Spleen (tissue), 13 donors: ENCODE measurements at places on chromosomes 2 and 18.

DNA sequence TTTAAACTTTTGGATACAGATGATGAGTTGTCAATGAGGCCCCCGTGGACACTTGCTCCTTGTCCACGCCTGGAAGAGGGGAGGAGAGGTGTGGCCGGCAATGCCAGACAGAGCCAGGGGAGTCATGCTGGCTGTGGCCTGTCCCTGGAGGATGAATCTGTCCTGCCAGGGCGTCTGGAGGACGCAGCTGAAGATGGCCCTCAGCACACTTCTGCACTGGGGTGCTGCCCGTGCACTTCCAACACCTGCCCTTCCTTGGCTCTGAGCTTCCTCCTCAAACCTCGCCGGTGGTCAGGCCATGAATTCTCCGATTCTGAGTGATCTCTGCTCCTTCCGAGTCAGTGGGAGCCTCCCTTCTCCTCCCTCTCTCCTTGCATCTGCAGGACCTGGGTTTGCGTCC lies 56.4 kb downstream of the KCNF1 start:
- peak; percentile 51 for DNase-seq

DNA sequence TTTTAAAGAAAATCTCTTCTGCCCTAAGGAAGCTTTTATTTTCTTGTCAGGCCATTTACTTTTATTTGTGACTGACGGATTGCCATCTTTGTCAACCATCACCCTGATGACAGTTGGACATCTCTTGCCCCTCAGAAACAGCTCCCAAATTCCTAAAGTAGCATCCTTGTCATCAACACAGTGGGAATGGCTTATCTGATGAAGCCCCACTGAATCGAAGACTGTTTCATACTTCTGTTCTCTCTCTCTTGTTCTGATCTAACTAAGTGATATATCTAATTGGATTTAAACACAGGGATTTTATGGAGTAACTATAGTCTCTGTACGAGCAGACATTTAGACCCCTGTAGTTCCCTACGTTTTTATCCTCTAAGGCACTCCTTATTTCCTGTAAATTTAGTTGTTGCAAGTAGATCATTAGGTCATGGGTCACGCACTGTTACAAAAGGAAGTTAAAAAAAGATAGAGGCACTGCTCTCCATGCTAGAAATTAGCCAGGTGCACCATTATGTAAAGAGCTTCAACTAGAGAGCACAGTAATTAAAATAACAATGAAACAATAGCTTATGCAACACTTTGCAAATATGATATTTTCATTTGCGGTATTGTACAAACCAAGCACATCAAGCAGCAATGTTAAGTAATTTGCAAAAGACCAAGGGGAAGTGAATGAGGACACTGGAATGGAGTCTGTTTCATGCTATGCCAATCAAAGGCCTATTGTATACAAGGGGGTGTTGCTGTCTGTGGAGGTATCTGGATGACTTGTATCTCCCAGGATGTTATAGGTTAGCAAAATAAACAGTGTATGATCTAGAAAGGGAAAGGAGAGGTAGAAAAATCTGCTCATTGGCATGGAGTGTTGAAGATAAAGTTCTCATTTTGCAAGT lies 284.7 kb downstream of the LRRTM1 start:
- no peak for DNase-seq

DNA sequence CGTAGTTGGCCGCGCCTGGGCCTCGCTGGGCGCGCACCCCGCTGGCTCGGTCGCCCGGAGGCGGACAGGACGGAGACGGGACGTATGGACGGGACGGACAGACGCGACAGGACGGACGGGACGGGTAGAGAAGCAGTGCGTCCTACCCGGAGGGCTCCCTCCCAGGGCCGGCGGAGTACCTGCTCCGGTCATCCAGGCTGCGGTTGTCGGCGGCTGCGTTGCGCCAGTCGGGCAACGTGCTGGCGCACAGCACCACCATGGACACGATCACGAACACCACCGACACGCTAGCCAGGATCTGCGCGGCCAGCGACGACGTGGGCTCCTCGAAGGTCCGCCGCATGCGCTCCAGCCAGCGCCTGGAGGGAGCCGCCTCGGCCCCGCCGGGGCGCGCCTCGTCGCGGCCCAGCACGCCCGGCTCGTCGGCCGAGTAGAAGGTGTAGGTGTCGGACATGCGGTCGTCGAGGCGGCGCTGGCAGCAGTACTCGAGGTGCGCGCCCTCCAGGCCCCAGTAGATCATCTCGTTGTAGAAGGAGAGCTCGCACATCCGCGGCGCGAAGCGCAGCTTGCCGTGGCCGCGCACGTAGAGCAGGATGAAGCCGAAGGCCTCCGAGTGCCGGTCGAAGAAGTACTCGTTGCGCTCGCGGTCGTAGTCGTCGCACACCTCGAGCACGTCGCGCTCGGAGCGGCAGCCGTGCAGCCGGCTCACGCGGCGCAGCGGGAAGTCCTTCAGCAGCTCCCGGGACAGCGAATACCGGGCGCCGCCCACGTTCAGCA lies 903 bp downstream of the KCNG3 start:
- DNase-seq, result peak; percentile 76

- no peak for DNase-seq
Observed at GRCh38 chr2:19895535-19895934, 6.2 kb downstream of the TTC32 start.

DNA sequence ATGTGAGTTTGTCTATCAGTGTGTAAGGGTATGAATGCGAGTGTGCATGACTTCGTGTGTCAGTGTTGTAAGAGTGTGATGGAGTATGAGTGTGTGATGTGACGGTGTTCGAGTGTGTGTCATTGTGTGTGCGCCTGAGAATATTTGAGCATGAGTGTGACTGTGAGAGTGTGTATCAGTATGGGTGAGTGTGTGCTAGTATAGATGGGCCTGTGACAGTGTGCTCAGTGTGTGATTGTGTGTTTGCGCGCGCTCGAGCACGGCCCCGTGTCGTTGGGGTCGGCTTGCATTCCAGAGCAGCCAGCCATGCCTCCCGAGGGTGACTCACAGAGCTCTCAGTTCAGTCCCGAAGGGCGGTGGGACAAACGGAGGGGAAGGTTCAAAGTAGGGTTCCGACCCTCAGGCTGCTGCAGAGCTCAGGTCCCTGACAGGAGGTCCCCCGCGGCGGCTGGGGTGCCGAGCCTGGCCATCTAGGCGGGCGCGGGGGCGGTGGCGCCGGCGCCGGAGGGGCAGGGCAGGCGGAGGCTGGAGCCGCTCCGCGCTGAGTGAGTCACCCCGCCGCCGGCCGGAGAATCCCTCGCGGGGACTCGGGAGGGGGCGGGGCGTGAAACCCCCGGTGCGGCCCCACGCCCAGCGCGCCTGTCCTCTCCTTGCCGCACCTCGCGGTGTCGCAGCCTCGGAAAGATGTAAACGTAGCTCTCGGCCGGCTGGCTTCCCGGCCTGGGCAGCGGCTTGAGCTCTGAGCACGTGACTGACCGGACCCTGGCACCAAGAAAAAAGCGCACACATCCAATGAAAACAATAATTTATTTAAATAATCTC lies 3.8 kb downstream of the DLX2 start:
- peak; percentile 79 for DNase-seq

DNA sequence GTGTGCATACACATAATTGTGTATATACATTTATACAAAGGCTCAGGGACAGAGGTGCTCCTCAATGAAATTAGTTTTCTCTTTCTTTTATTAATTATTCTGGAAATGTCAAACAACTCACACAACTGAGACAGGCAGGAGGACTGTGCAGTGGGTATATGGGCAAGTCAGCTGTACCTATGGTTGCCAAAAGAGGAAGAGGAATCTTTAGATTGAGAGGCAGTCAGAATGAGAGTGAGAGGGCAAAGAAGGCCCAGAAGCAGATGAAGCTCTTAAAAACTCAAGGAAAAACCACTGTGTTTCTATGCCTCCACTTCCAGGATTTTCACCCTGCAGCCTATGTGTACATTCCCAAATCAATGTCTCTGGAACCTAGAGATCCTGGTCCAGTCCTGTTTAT lies 79.1 kb downstream of the CACNB4 start:
- DNase-seq, result no peak

- no peak for DNase-seq
Observed at GRCh38 chr2:70887550-70888246, 48.0 kb upstream of the ATP6V1B1 start.

DNA sequence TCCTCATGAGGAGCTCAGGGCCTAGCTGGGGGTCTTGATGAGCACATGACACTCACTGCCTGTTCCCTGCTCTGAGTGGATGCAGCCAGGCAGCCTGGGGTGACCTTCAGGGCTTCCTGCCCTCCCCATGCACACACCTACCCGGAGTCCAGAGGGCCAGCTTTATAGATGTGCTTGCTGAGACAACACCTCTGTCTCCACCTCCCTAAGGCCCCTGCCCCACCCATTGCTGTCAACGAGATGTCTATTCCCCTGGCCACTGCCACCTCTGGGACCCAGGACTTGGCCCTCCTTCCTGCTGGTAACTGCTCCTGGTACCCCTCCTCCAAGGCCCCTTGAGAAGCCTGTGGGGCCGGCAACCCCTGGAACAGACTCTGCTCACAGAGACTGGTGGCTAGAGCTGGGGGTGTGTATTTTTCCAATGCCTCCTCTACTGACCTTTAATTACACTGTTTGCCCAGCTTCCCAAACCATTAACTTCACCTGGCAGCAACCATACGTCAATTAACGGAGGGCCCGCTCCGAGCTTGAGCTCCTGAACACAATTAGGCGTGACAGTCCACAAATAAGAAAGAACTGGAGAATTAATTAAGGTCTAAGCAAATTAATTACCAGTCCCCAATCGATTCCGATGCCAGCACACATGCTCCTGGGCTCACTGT lies 66.3 kb downstream of the EMX1 start:
- DNase-seq, result peak; percentile 71

- DNase-seq, result no peak
Observed at GRCh38 chr18:26003356-26003755, 87.1 kb downstream of the SS18 start.

- peak; percentile 53 for DNase-seq
Observed at GRCh38 chr2:23419171-23420090, 34.5 kb downstream of the KLHL29 start.

- peak; percentile 92 for DNase-seq
Observed at GRCh38 chr2:38750011-38750890, 910 bp downstream of the SRSF7 start.

DNA sequence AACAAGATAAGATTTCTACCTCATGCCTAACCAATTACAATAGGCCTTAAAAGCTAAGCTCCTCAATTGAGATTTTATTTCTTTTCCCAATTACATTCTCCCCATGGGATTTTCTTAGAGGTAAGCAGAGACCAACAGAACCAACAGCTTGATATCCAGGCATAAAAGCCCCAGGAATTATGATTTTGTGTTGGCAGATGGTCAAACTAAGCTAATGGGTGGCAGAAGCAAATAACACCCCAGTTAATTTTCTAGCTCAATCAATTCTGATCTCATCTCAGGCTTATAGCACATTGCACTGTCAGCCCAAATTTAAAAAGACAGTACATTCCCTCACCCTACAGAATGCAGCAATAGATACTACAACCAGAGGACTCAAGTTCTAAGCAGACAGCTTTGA lies 156.4 kb downstream of the NRXN1 start:
- no peak for DNase-seq

- no peak for DNase-seq
Observed at GRCh38 chr2:227474410-227474809, 2.5 kb downstream of the AGFG1 start.

GRCh38 chr18:425106-425745 lies 75.3 kb downstream of the COLEC12 start:
- DNase-seq, result no peak

DNA sequence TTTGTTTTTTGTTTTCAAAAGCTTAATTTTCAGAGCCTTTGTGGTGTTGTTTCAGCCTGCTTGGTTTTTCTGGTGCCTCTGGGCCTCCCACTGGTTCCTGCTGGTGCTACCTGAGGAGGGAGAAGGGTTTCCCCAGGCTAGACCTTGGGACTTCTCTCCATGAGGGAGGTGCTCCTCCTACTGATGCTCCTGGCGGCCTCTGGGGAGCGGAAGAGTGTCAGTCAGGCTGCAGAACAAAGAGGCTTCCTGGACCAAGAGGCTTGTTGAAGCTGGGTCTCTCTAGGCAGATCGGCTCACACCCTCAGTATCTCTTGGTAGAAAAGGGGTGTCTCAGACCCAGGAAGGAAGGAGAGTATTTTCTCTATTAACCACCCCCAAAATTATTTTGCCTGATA lies 32.2 kb downstream of the RFX8 start:
- no peak for DNase-seq

GRCh38 chr2:169662744-169663143 lies 31.5 kb downstream of the CFAP210 start:
- no peak for DNase-seq

DNA sequence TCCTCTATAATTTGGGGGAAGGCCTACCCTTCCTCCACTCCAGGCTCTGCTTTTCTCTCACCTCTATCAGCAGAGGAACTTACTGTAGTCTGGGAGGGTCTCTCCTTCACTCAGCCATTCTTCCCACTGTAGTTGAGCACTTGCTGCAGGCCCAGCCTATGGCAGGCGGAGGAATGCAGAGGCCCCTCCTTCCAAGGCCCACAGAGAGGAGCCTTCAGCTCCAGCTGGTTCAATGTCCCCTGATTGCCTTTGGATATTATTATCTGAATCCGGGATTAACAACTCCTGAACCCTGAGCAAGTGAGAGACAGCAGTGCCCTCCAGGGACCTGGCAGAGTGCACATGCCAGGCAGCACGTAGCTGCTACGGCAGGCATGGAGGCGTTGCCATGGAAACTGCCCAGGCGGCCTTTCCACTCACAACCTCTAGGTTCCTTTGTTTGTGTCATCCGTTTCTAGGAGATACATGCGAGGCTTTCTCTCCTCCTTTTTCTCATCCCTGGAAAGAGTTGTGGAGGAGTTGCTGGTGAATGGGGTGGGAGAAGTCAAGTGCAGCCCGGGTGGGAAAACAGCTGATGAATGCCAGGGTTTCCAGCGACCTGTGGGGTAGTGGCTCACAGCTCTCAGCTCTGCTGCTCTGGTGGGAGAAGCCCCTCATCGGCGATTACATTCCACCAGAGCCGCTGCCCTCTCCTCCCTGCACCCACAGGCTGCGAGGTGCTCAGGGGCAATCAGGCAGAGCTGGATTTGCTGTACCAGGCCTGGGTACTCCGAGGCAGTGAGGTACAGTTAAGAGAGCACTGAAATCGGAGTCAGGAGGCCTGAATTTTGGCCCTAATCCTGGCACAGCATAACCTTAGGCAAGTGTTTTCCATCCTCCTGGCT lies 55.3 kb upstream of the HK2 start:
- DNase-seq, result no peak

DNA sequence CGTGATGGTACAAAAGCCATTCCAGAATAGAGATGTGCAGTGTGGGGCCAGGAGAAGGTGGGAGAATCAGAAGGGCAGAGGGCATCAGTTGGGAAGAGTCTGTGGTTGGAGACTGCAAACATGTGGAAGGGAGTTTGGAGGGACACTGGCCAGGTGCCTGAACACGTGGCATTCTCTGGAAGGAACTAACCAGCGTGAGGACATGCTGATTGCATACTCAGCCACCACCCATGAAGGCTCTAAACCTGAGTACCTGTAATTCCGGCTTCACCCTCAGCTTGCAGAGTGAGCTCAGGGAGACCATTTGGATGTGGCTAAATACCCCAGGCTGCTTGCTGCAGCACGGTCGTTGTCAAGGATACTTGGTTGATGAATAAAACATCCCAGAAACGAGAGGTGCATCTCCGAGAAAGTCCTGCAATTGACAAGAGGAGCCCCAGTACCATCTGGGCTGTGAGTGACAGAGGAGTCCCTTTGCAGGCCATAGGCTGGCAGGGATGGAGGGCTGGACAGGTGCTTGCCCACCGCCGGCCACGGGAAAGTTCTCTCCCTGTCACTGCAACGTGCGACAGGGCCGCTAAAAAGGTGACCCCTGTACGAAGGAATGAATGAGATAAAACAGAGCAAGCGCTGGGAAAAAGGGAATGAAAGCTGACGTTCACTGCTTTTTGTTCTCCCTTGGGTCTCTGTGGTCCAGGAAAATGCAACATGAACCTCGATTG lies 5.0 kb downstream of the ACKR3 start:
- DNase-seq, result no peak
